ENCODE measurements at places on chromosomes 6 and 20. TPM values are rescaled to one million over a fixed set of nuclear protein-coding genes. Genes with fewer than 3 reads are reported as not detected.

DNA sequence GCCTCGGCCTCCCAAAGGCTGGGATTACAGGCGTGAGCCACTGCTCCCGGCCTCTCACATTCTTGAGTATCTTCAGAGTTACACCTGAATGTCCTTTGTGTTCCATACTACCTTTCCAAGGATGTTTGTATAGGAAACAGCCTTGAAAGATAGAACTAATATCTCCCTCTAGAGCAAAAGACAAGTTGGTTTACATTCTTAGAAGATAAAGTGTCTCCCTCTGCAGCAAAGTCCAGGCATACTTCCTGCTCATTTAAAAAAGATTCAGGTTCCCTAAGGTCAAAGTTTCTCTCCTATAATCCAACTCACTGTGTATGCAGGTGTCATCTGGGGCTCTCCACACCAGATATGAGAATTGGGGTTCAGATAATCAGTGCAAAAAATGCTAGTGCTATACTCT lies 224.4 kb downstream of the TPBG start:
- no peak overlapping the region for H3K27ac ChIP-seq
- H3K4me3 ChIP-seq = no peak overlapping the region
- H3K4me1 ChIP-seq = peaks cover 11% of the 10 kb centered on the region
- H3K27me3 ChIP-seq = no peaks in the 10 kb centered on the region

DNA sequence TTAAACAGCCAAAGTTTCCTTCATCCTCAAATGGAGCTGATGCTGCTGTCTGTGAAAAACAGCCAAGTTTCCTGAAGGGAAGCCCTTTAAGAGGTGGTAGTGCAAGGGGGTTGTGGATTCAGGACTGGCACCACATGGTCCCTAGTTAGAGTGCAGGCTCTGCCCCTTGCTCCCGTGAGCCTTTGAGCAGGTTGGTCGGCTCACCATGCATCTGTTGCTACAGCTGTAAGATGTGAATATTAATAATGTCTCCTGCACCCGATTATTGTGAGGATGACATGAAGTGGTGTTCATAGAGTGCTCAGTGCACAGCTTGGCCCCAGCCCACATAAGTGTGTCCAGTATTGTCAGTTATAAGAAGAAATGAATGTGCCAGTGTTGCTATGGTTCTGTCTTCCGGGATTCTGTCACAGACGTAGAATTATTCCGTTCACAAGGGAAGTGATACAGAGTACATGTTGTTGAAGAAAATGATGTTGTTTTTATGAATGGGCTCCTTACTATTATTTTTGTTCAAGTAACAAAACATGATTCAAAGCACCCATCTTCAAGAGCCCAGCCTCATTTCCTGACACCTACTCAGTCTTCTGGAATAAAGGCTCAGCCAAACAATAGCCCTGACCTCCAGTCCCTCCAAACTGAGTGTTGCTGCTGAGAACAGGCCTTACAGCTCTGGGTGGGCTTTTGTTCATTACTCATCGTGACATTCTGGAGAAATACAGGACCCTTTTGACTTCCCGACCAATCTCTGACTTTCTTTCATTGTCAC lies 2.9 kb upstream of the PKIG start:
- H3K27me3 ChIP-seq = no peaks in the 10 kb centered on the region
- peak; percentile 6 for DNase-seq
- H3K27ac ChIP-seq = no peak overlapping the region
- no peak overlapping the region for H3K4me3 ChIP-seq
- H3K4me1 ChIP-seq = peaks cover 38% of the 10 kb centered on the region

DNA sequence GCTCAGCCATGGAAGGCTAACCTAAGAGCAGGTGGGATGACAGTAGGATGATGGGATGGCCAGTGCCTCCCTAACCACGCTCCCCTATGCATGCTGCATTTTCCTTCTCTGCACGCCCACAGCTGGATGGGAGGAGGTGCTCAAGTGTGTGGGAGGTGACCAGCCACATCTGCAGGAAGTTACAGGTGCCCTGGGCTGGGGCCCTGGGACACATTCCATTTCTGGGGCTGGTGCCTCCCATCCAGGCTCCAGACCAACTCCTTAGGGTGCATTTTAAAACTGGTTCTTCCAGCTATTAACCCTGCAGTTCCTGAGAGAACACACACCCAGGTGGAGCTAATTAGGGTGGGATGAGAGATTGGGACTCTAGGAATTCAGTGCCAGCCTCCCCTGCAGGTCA lies 135.3 kb upstream of the ARMC2 start:
- no peaks in the 10 kb centered on the region for H3K36me3 ChIP-seq
- no peak overlapping the region for H3K4me3 ChIP-seq
- H3K27me3 ChIP-seq = no peaks in the 10 kb centered on the region
- H3K4me1 ChIP-seq = peaks cover 9% of the 10 kb centered on the region

DNA sequence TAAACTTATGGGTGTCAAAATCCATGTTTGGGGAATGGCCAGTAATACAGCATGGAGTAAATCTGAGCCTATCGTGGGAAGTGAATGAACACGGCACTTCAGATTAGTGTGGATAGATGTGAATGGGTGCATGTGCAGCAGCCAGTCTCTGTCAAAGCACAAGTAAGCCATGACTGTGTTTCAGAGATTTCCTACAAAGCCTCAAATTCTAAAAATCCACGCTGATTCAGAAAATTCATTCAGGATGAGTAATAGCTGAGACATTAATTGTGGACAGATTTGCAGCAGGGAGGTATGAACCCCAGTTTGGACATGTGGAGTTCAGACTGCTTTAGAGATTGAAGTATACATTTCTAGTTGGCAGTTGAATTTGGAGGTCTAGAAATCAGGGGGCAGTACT lies 115.1 kb downstream of the QKI start:
- H3K27me3 ChIP-seq = no peaks in the 10 kb centered on the region
- H3K4me1 ChIP-seq = peaks cover 87% of the 10 kb centered on the region

DNA sequence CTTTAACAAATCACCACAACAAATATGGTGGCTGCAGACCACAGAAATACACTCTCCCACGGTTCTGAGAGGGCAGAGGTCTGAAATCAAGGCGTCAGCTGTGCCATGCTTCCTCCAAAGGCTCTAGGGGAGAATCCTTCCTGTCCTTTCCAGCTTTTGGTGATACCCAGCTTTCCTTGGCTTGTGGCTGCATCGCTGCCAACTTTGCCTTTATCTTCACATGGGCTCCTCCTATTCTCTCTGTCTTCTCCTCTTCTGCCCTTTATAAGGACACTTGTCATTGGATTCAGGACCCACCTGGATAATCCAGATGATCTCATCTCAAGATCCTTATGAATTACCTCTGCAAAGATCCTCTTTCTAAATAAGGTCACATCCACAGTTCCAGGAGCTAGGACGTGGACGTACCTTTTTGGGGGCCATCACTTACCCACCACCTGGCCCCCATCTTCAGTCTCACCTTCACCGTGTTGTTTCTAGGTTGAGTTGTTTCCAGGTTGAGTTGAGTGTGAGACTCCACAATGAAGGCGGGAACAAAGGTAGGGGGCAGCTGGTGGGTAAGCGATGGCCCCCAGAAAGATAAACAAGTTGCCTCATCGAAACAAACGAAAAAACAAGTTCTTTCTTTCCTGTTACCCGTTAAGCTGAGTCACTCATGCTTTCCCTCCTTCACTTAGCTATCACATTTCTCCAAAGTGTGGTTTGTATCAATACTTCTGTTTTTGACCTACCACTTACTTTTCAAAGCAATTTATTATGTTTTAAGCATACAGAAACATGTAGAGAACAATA lies 68.9 kb upstream of the SLC22A16 start:
- no peak for DNase-seq
- no peaks in the 10 kb centered on the region for H3K36me3 ChIP-seq
- H3K27me3 ChIP-seq = no peaks in the 10 kb centered on the region
- peaks cover 33% of the 10 kb centered on the region for H3K4me1 ChIP-seq
- no peak overlapping the region for H3K27ac ChIP-seq

- DNase-seq = no peak
- no peaks in the 10 kb centered on the region for H3K27me3 ChIP-seq
- no peaks in the 10 kb centered on the region for H3K36me3 ChIP-seq
- H3K4me1 ChIP-seq = no peaks in the 10 kb centered on the region
- H3K27ac ChIP-seq = no peak overlapping the region
These were observed 572.9 kb upstream of the NOX3 start for GRCh38 chr6:156028335-156029131.

GRCh38 chr6:1708122-1708521 lies 98.4 kb downstream of the FOXC1 start:
- no peaks in the 10 kb centered on the region for H3K27me3 ChIP-seq
- DNase-seq = no peak
- H3K4me1 ChIP-seq = peaks cover 5% of the 10 kb centered on the region
- no peak overlapping the region for H3K4me3 ChIP-seq

DNA sequence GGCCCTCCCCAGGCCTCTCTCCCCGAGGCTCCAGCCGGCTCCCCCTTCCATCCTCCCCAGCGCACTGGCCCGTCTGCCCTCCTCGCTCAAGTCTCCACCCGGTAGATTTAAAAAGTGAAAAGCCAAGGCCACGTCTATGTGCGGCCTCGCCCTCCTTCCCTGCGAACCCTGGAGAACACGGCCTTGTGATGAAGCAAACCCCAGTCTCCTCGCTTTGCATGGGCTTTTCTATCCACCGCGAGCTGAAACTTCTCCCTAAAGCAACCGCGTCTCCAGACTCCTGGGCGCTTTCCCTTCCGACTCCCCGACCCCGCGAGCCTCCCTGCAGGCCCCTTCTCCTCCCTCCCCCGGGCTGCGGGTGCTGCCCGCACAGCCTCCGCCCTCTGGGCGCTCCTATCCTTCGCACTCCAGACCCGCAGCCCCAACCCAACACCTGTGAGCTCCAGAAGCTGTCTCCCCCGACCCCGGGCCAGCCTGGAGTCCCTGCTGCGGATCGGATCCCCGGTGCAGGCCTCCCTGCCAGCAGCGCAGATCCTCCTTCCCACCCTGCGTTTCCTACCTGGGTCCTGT lies 265.2 kb upstream of the QKI start:
- no peak overlapping the region for H3K27ac ChIP-seq
- no peak overlapping the region for H3K4me3 ChIP-seq
- H3K4me1 ChIP-seq = no peaks in the 10 kb centered on the region
- H3K27me3 ChIP-seq = no peaks in the 10 kb centered on the region
- no peak for DNase-seq

The GGTLC1 gene
- total RNA-seq = not detected

The KLHDC3 gene
- total RNA-seq = 124 TPM

The DEF6 gene
- total RNA-seq = 4.9 TPM

The GCNT2 gene
- total RNA-seq = not detected
